ENCODE measurements at places on chromosomes 2 and 18.

GRCh38 chr2:179338681-179339080, 74.0 kb upstream of the SESTD1 start:
- no peak for DNase-seq

DNA sequence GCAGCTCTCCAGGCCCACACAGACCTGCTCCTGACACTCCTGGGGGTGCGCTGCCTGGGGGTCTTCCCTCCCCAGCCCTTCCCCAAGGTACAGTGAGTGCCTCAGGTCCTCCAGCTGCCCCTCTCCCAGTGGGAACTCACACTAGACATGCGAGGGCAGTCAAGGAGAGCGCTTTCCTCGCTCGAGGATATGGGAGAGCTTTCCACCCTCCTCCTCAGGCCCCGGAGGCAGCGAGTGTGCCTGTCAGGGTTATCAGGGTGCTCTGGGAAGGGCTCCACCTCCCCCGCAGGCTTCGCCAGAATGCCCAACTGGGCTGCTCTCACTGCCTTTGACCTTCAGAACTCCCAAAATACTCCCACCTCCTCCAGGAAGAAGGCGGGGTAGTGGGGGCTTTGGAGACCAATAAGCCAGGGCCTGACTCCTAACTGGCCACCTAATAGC, 85.7 kb upstream of the LAPTM4A start:
- DNase-seq = no peak

DNA sequence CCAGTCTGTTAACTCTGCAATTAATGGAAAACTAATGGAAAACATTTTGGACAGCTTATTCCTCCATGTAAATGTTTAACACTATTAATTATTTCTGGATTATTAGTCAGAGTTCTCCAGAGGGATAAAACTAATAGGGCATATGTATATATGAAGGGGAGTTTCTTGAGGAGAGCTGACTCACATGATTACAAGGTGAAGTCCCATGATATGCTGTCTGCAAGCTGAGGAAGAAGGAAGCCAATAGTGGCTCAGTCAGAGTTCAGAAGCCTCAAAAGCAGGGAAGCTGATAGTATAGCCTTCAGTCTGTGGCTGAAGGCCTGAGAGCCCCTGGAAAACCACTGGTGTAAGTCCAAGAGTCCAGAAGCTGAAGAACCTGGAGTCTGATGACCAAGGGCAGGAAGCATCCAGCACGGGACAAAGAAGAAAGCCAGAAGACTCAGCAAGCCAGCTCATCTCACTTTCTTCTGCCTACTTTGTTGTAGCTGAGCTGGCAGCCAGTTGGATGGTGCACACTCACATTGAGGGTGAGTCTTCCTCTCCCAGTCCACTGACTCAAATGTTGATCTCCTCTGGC, 136.0 kb downstream of the PTH2R start:
- DNase-seq = no peak

DNA sequence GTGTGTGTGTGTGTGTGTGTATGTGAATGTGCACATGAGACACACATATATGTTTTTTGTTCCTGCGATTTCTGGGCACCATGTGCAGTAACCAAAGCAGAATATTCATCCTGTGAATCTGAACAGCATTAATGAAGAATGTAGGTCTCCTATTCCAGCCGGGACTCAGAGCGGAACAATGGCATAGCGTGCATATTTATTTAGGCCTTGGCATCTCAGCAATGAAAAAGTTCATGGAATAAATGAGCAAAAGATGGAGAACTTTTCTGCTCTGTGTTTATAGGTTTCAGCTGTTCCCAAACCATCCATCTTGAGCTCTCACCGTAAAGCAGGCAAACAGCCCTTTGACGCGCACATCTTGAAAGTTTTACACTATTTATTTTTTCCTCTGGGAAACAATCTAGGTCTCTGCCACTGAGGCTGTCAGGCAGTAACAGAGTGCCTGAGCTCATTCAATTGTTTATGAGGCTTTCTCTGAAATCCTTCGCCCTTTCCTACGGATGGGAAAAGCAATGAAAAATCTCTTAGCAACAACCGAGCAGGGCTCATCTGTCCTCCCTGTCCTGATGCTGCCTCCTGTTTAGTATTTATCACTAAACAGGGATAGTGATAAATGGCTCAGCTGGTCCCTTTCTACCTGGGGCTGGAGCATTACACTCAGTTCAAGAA, 146.2 kb upstream of the MSH6 start:
- DNase-seq = no peak

GRCh38 chr18:8314124-8314523, 295.1 kb upstream of the RAB12 start:
- DNase-seq = no peak

DNA sequence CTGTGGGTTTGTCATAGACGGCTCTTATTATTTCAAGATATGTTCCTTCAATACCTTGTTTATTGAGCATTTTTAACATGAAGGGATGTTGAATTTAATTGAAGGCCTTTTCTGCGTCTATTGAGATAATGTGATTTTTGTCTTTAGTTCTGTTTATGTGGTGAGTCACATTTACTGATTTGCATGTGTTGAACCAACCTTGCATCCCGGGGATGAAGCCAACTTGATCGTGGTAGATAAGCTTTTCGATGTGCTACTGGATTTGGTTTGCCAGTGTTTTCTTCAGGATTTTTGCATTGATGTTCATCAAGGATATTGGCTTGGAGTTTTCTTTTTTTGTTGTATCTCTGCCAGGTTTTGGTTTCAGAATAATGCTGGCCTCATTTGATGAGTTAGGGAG, 60.5 kb downstream of the GTF3C3 start:
- DNase-seq = no peak

- no peak for DNase-seq
These were observed 50.9 kb downstream of the PELI1 start for GRCh38 chr2:64093341-64093740.

GRCh38 chr18:27769152-27769551, 407.8 kb downstream of the CDH2 start:
- DNase-seq = no peak

DNA sequence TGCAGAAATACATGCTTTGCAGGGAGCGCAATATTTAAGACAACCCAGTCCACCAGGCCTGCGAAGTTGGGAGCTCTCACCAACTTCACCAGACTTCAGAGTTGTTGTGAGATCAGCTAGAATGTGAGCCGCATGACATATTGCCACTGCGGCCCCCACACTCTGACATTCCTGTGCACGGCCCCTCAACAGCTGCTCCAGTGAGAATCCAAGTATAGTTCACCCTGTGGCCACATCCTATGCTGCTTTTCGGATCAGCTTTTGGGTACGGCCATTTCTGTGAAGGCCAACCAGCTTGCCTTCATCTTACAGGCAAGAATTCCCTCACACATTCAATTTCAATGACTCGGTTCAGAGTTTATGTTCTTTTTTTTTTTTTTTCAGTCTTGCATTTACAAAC, 177.8 kb downstream of the SOX11 start:
- no peak for DNase-seq

Data from H1 (cell line).